ENCODE measurements at places on chromosomes 7 and 10.
A peak's percentile ranks its signal among the peaks of the same experiment; 100 is the strongest.

GRCh38 chr7:78141522-78142281 is 343.1 kb downstream of the PHTF2 start:
- no peak for ATAC-seq

DNA sequence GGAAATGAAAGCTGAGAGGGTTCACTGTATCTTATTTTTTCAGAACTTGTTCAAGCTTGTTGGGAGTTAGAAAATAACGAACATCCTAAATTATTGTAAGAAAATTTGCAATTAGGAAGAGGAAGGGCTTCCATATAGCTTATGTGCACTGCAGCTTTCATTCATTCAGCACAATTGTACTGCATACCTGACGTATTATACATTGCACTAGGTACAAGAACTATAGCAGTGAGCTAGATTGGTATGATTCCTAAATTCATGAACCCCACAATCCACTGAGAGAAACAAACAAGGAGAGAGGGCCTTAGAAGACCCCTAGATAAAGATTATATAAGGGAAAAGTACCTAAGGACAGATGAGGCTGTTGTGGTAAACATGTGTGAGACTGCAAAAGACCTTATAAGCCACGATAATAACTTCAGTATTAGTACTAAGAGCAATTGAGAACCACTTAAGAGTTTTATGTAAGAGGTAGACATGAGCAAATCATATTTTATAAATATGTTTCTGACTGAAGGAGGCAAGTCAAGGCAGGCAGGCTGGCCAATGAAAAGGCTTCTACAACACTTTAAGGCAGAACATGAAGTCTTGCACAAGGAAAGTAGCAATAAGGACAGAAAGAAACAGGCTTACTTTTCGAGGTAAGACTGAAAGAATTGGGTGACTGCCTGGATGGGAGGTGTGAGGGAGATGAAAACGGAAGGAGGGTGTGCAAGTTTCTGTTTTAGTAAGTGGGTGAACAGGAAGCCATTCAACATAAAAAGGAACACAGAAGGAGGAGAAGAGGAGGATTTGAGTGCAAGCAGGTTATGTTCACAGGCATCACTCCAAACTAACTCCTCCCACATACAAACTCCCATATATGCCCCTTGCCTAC is 77.9 kb upstream of the LRRN3 start:
- peak; percentile 85 for ATAC-seq

DNA sequence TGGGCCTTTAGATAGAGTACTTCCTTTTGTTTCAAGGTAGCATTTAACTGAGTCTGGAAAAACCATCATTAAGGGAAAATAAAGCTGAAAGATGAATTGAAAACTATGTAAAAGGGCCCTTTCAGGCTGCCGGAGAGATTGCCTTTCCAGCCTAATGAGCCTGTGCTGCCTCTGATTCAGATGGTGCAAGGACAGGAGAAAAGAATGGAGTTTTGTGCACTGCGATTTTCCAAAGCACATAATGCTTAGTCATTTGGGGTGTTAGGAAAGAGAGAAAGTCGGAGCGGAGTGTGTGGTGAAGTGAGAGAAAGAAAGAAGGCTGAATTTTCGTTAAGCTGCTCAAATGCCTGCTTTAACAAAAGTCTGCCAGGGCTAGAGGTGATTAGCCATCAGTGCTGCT is 259.7 kb downstream of the PAXIP1 start:
- no peak for ATAC-seq

GRCh38 chr10:77799352-77799751 is 127.2 kb downstream of the DLG5 start:
- no peak for ATAC-seq

Data from activated CD4-positive, CD25-positive, alpha-beta regulatory T cell treated with anti-CD3 and anti-CD28 coated beads, Interleukin-2, amount 50 U/mL, for 24 hours (primary cell).